Muscle of leg (tissue), 16 donors: ENCODE measurements at places on chromosomes 1 and 21. TPM values are rescaled to one million over a fixed set of nuclear protein-coding genes. Genes with fewer than 3 reads are reported as not detected.

- no peaks in the 10 kb centered on the region for H3K36me3 ChIP-seq
- H3K27ac ChIP-seq, result no peak overlapping the region
- H3K27me3 ChIP-seq, result peaks cover 24% of the 10 kb centered on the region
- no peak for DNase-seq
Measured at GRCh38 chr1:14742181-14742980, 143.9 kb downstream of the KAZN start.

- peaks cover 42% of the 10 kb centered on the region for H3K4me1 ChIP-seq
- peak; percentile 86 for DNase-seq
- H3K36me3 ChIP-seq, result no peaks in the 10 kb centered on the region
- H3K4me3 ChIP-seq, result peak within 1 kb of the TSS; percentile 59
- peak within 1 kb of the TSS; percentile 90 for H3K27ac ChIP-seq
- peaks cover 2% of the 10 kb centered on the region for H3K27me3 ChIP-seq
Measured at GRCh38 chr1:165444897-165445370, at the start of gene RXRG. RXRG (minus strand) TSS chr1:165445126; CDS start chr1:165444893, 233 bp downstream.

GRCh38 chr1:13682444-13682843, 17.5 kb upstream of the PRDM2 start:
- DNase-seq, result no peak
- no peaks in the 10 kb centered on the region for H3K36me3 ChIP-seq
- peaks cover 2% of the 10 kb centered on the region for H3K27me3 ChIP-seq

DNA sequence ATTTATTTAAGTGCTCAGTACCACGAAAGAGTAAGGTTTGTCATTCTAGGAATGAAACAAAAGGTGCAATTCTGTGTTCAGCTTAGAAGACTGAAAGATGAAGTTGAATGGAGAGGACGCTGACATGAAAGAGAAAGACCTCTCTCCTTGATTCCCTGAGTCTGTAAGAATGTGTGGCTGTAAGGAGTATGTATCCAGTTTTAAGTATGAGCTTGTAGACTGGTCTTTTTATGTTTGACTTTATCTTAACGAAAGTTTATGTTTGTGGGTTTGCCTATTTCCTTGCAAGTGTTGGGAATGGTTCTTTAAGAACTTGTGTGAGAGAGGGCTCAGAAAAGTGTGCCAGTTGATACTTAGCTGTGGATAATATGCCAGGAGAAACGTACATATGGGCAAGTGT, 1.4 kb downstream of the CHD1L start:
- H3K4me3 ChIP-seq, result peak overlapping the region; percentile 87

GRCh38 chr1:182601416-182601786, 2.8 kb downstream of the RGS16 start:
- H3K27me3 ChIP-seq, result no peaks in the 10 kb centered on the region
- peaks cover 33% of the 10 kb centered on the region for H3K36me3 ChIP-seq
- peak overlapping the region; percentile 56 for H3K27ac ChIP-seq
- peaks cover 36% of the 10 kb centered on the region for H3K4me1 ChIP-seq

DNA sequence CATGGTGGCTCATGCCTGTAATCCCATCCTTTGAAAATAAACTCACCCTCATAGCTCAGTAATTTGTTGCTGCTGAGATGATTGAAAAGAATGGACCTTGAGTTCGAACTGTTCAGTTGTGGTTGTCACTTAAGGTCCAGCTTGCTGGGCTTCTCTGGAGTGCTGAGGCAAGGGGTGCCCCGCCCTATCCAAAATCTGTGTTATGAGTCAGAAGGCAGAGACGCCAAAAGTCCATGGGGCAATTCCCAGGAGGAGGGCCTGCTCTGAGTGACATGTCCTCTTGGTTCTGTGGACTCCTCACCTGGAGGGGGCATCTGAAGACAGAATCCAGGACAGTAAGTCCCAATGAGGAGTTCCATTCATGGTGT, 64.8 kb downstream of the MYOM3 start:
- H3K4me3 ChIP-seq, result no peak overlapping the region
- no peak overlapping the region for H3K27ac ChIP-seq
- H3K27me3 ChIP-seq, result no peaks in the 10 kb centered on the region
- DNase-seq, result peak; percentile 32
- no peaks in the 10 kb centered on the region for H3K36me3 ChIP-seq

- no peaks in the 10 kb centered on the region for H3K27me3 ChIP-seq
- H3K27ac ChIP-seq, result no peak overlapping the region
- peak; percentile 18 for DNase-seq
Measured at GRCh38 chr1:23796466-23797271, 3.9 kb downstream of the GALE start.

DNA sequence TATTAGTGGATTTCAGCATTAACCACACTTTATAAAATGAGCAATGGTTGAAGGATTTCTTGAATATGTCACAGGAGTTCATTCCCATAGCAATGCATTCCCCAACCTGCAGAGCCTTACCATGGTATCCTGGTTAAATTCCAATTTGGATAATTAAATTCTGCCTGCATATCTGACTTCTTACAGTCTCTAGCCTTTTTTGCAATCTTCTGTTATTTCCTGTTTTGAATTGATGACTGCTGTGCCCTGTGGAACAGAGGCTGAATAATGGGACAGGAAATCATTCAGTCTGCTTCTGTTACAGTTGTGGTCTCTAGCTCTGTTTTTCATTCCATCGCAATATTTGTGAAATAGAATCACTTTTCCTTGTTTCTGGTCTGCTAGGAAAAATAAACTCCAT, 1823.9 kb downstream of the PLA2G4A start:
- no peaks in the 10 kb centered on the region for H3K27me3 ChIP-seq
- no peaks in the 10 kb centered on the region for H3K4me1 ChIP-seq
- H3K4me3 ChIP-seq, result no peak overlapping the region
- no peaks in the 10 kb centered on the region for H3K36me3 ChIP-seq
- H3K27ac ChIP-seq, result no peak overlapping the region

- DNase-seq, result no peak
- H3K4me3 ChIP-seq, result no peak overlapping the region
- H3K27me3 ChIP-seq, result peaks cover 25% of the 10 kb centered on the region
- peaks cover 4% of the 10 kb centered on the region for H3K4me1 ChIP-seq
Measured at GRCh38 chr1:2945821-2946231, 75.4 kb upstream of the ACTRT2 start.

GRCh38 chr1:239947801-239948200, 143.9 kb upstream of the FMN2 start:
- no peak for DNase-seq
- no peaks in the 10 kb centered on the region for H3K36me3 ChIP-seq
- no peak overlapping the region for H3K4me3 ChIP-seq
- no peaks in the 10 kb centered on the region for H3K4me1 ChIP-seq
- H3K27me3 ChIP-seq, result no peaks in the 10 kb centered on the region

DNA sequence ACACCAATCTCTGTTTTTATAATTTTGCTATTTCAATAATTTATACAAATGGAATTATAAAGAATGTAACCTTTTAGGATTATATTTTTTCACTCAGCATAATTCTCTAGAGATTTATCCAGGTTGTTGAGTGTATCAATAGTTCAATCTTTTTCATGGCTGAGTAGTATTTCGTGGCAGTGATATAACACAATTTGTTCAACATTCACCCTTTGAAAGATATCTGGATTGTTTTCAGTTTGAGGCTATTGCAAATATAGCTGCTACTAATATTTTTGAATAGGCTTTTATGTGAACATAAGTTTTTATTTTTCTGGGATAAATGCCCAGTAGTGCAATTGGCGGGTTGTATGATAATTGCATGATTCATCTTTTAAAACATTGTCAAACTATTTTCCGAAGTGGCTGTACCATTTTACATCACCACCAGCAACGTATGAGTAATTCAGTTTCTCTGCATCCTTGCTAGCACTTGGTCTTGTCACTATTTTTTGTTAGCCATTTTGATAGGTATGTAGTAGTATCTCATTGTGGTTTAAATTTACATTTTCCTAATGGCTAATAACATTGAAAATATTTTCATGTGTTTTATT, 55.6 kb upstream of the ABCD3 start:
- no peaks in the 10 kb centered on the region for H3K36me3 ChIP-seq
- no peak overlapping the region for H3K27ac ChIP-seq
- DNase-seq, result no peak
- no peaks in the 10 kb centered on the region for H3K27me3 ChIP-seq
- no peak overlapping the region for H3K4me3 ChIP-seq

GRCh38 chr1:197725044-197725443, 50.2 kb downstream of the DENND1B start:
- no peaks in the 10 kb centered on the region for H3K27me3 ChIP-seq
- no peaks in the 10 kb centered on the region for H3K4me1 ChIP-seq
- no peak overlapping the region for H3K4me3 ChIP-seq
- DNase-seq, result peak; percentile 8
- no peaks in the 10 kb centered on the region for H3K36me3 ChIP-seq

DNA sequence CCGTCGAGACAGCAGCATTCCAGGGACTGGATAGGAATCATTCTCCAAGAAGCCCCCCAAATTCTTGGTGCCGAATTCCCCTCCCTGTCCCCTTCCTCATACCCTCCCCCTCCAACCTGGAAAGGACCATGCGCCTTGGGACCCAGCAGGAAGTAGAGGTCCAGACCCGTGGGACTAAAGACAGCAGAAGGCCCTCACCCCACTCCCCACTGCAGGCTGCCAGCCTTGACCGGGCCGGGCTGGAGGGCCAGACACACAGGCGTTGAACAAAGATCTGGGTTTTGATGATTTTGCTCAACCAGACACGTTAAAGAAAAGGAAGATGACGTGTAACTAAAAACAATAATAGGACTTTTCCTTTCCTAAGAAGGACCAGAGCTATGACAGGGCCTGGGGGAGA, 286.5 kb downstream of the NPHP4 start:
- H3K27ac ChIP-seq, result no peak overlapping the region
- no peak overlapping the region for H3K4me3 ChIP-seq
- no peaks in the 10 kb centered on the region for H3K36me3 ChIP-seq
- peaks cover 2% of the 10 kb centered on the region for H3K27me3 ChIP-seq
- H3K4me1 ChIP-seq, result no peaks in the 10 kb centered on the region

GRCh38 chr1:79667848-79668696, 661.5 kb upstream of the ADGRL4 start:
- no peaks in the 10 kb centered on the region for H3K36me3 ChIP-seq
- H3K27me3 ChIP-seq, result no peaks in the 10 kb centered on the region
- H3K4me1 ChIP-seq, result no peaks in the 10 kb centered on the region
- H3K4me3 ChIP-seq, result no peak overlapping the region
- DNase-seq, result peak; percentile 11

DNA sequence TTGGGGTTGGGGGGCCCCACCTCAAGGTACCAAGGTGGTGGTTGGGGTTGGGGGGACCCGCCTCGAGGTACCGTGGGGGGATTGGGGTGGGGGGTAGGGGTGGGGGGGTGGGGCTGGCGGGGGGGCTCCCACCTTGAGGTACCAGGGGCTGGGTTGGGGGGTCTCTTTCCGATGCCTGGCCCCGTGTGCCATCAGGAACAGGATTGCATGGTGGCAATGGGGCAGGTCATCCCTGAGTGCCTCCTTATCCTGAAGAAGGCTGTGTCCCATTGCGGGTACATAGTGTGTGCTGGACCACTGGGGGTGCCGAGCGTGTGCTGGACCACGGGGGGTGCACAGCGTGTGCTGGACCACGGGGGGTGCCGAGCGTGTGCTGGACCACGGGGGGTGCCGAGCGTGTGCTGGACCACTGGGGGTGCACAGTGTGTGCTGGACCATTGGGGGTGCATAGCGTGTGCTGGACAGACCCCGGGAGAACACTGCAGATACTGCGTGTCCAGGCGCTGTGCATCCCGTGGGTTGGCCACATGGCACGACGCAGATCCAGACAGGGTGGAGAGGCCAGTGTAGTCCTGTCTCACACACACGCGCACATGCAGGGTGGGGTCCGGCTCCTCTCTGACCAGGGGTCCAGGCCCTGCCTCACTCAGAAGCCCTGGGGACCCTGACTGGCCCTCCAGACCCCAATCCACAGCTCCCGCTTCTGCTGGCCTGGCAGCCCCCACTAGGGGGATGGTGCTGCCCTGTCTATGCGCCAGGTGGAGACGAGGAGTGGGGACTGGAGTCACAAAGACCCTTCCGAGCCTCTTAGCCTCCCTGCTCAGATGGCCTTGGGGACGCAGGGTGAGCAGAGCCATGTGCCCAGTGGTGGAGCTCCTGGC, 4.2 kb downstream of the SCNN1D start:
- H3K27ac ChIP-seq, result no peak overlapping the region
- H3K4me1 ChIP-seq, result no peaks in the 10 kb centered on the region
- H3K27me3 ChIP-seq, result peaks cover 2% of the 10 kb centered on the region
- H3K4me3 ChIP-seq, result no peak overlapping the region
- no peak for DNase-seq
- H3K36me3 ChIP-seq, result no peaks in the 10 kb centered on the region

DNA sequence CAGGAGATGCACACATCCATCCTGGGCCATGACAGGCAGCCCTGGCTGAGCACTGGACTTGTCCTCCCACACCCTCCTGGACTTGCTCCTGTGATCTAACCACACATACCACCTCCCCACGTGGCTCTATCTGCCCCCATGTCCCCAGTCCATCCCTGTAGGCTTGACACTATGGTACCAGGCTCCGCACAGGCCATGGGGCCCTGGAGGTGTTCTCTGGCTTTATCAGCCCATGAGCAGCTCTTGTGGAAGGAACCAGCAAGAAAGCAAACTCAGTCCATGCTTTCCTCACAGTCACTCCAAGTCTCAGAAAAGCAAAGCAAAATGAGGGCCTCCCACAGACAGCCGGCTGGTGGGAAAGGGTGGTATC, 61.6 kb downstream of the CD46 start:
- H3K27me3 ChIP-seq, result no peaks in the 10 kb centered on the region
- no peak overlapping the region for H3K27ac ChIP-seq
- no peak for DNase-seq
- peaks cover 30% of the 10 kb centered on the region for H3K36me3 ChIP-seq
- no peaks in the 10 kb centered on the region for H3K4me1 ChIP-seq

- H3K4me3 ChIP-seq, result peak overlapping the region; percentile 50
- no peaks in the 10 kb centered on the region for H3K27me3 ChIP-seq
- peak overlapping the region; percentile 85 for H3K27ac ChIP-seq
Measured at GRCh38 chr21:33402001-33402979, 923 bp upstream of the IFNGR2 start.

GRCh38 chr1:84379138-84379916, 19.0 kb upstream of the DNASE2B start:
- H3K4me3 ChIP-seq, result no peak overlapping the region
- H3K4me1 ChIP-seq, result peaks cover 14% of the 10 kb centered on the region
- H3K27ac ChIP-seq, result no peak overlapping the region
- DNase-seq, result peak; percentile 40
- no peaks in the 10 kb centered on the region for H3K36me3 ChIP-seq

- H3K4me1 ChIP-seq, result peaks cover 24% of the 10 kb centered on the region
- H3K4me3 ChIP-seq, result no peak overlapping the region
- no peaks in the 10 kb centered on the region for H3K36me3 ChIP-seq
Measured at GRCh38 chr1:110608247-110608646, 2.1 kb upstream of the KCNA2 start.

GRCh38 chr1:99565606-99566289, 80.2 kb upstream of the PALMD start:
- no peak overlapping the region for H3K27ac ChIP-seq
- H3K27me3 ChIP-seq, result no peaks in the 10 kb centered on the region
- DNase-seq, result no peak
- H3K36me3 ChIP-seq, result no peaks in the 10 kb centered on the region
- H3K4me3 ChIP-seq, result no peak overlapping the region

Gene PLEKHN1
- not detected for total RNA-seq

Gene DPT
- total RNA-seq, result 97.8 TPM

Gene CCDC185
- not detected for total RNA-seq

Gene CHI3L1
- 0.13 TPM for total RNA-seq

Gene LDLRAD1
- total RNA-seq, result not detected

Gene KLHDC8A
- 0.22 TPM for total RNA-seq

Gene RGS4
- 1.8 TPM for total RNA-seq

Gene OLIG2
- 0.04 TPM for total RNA-seq

Gene LCE2B
- total RNA-seq, result not detected

Gene SH3BGR
- total RNA-seq, result 105 TPM

Gene LRRC71
- total RNA-seq, result 0.53 TPM

Gene WNT3A
- not detected for total RNA-seq
